ENCODE measurements at places on chromosomes 3 and 15. TPM values are rescaled to one million over a fixed set of nuclear protein-coding genes. Genes with fewer than 3 reads are reported as not detected.

GRCh38 chr3:186751480-186751879, 31.9 kb upstream of the EIF4A2 start:
- no peak overlapping the region for H3K27ac ChIP-seq
- no peaks in the 10 kb centered on the region for H3K27me3 ChIP-seq
- DNase-seq, result no peak
- no peaks in the 10 kb centered on the region for H3K4me1 ChIP-seq
- H3K36me3 ChIP-seq, result no peaks in the 10 kb centered on the region
- no peak overlapping the region for H3K4me3 ChIP-seq

GRCh38 chr15:91919014-91919534, 65.6 kb downstream of the SLCO3A1 start:
- no peaks in the 10 kb centered on the region for H3K27me3 ChIP-seq
- H3K36me3 ChIP-seq, result no peaks in the 10 kb centered on the region
- no peak overlapping the region for H3K4me3 ChIP-seq
- H3K4me1 ChIP-seq, result peaks cover 35% of the 10 kb centered on the region
- no peak for DNase-seq
- peak overlapping the region; percentile 91 for H3K27ac ChIP-seq

GRCh38 chr3:44436181-44436580, 41.3 kb downstream of the ZNF445 start:
- H3K36me3 ChIP-seq, result peaks cover 5% of the 10 kb centered on the region
- no peaks in the 10 kb centered on the region for H3K27me3 ChIP-seq
- H3K27ac ChIP-seq, result no peak overlapping the region

DNA sequence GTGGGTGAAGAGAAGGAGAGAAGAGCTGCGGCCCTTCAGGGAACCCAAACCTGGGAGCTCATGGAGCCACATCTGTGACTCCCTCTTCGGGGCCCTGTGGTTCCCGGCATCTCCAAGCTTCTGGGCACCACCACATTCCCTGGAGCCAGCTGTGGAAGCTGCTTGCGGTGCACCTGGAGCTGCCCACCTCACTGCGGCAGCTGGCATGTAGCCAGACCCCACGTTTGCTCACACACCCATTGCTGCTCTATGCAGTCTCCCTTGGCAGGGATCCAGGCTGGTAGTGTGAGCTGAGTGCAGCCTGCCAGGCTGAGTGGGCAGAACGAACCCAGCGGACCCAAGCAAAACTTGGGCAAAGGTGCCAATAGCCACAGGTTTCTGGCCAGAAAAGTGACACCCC, 16.8 kb upstream of the PLA2G4E start:
- peaks cover 18% of the 10 kb centered on the region for H3K4me1 ChIP-seq
- H3K27me3 ChIP-seq, result peaks cover 3% of the 10 kb centered on the region
- H3K36me3 ChIP-seq, result no peaks in the 10 kb centered on the region
- DNase-seq, result no peak
- no peak overlapping the region for H3K4me3 ChIP-seq
- no peak overlapping the region for H3K27ac ChIP-seq

DNA sequence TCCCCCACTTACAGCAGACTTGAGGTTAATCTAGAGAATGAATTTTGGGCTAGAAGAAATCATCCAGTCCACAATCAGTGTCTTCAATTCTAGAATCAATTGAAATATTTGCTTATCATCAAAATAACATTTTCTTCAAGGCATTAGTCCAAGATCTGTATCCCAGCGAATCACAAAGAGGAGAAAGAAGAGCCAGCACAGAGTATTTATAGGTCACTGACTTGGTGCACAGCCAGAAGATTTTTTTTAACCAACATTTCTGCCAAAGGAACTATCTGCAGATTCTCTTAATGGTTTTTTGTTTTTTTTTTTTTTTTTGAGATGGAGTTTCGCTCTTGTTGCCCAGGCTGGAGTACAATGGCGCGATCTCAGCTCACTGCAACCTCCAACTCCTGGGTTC, 178.2 kb downstream of the TNIK start:
- no peak overlapping the region for H3K27ac ChIP-seq
- H3K4me3 ChIP-seq, result peak overlapping the region; percentile 11
- DNase-seq, result no peak
- no peaks in the 10 kb centered on the region for H3K27me3 ChIP-seq

- no peak for DNase-seq
- H3K36me3 ChIP-seq, result peaks cover 4% of the 10 kb centered on the region
- H3K27ac ChIP-seq, result no peak overlapping the region
- H3K27me3 ChIP-seq, result no peaks in the 10 kb centered on the region
- H3K4me1 ChIP-seq, result no peaks in the 10 kb centered on the region
Measured at GRCh38 chr3:162269636-162270458, 773.2 kb downstream of the OTOL1 start.

GRCh38 chr3:158783051-158783450, 18.8 kb upstream of the MFSD1 start:
- no peak for DNase-seq
- H3K27me3 ChIP-seq, result no peaks in the 10 kb centered on the region
- H3K4me1 ChIP-seq, result no peaks in the 10 kb centered on the region
- H3K36me3 ChIP-seq, result no peaks in the 10 kb centered on the region
- no peak overlapping the region for H3K27ac ChIP-seq
- no peak overlapping the region for H3K4me3 ChIP-seq

- no peaks in the 10 kb centered on the region for H3K36me3 ChIP-seq
- peaks cover 19% of the 10 kb centered on the region for H3K4me1 ChIP-seq
- no peaks in the 10 kb centered on the region for H3K27me3 ChIP-seq
- DNase-seq, result no peak
- H3K27ac ChIP-seq, result no peak overlapping the region
- no peak overlapping the region for H3K4me3 ChIP-seq
Measured at GRCh38 chr3:143063018-143063417, 56.6 kb upstream of the CHST2 start.

- H3K4me1 ChIP-seq, result peaks cover 30% of the 10 kb centered on the region
- no peak for DNase-seq
- no peak overlapping the region for H3K27ac ChIP-seq
- peaks cover 16% of the 10 kb centered on the region for H3K36me3 ChIP-seq
- H3K4me3 ChIP-seq, result no peak overlapping the region
- H3K27me3 ChIP-seq, result no peaks in the 10 kb centered on the region
Measured at GRCh38 chr3:196792771-196793170, 53.1 kb downstream of the PAK2 start.

- no peaks in the 10 kb centered on the region for H3K36me3 ChIP-seq
- no peak for DNase-seq
- H3K4me3 ChIP-seq, result no peak overlapping the region
- H3K4me1 ChIP-seq, result peaks cover 15% of the 10 kb centered on the region
Measured at GRCh38 chr3:196706731-196707130, 5.3 kb downstream of the CEP19 start.

GRCh38 chr3:59133311-59133710, 83.5 kb upstream of the CFAP20DC start:
- H3K27me3 ChIP-seq, result no peaks in the 10 kb centered on the region
- DNase-seq, result no peak
- no peaks in the 10 kb centered on the region for H3K36me3 ChIP-seq

DNA sequence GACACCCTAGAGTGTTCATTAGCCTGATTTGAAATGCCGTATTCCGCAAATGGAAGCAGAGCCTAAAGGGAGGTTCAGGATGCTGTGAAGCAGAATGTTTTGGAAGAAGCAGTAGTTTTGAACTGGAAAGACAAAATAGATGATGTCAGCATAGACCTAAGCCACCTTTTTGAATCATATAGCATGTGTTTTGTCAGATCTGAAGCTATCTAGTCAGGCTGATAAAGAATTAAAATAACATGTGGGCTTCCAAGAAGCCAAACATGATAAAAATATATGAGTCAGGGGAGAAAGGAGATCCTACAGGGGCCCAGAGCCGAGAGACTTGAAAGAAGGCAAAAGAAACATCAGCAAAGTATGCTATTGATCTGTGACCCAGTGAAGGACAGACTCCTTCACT, 47.2 kb upstream of the RASA2 start:
- no peak overlapping the region for H3K4me3 ChIP-seq
- peaks cover 28% of the 10 kb centered on the region for H3K4me1 ChIP-seq
- H3K27ac ChIP-seq, result peak overlapping the region; percentile 77
- DNase-seq, result no peak

- no peak for DNase-seq
- H3K4me1 ChIP-seq, result peaks cover 8% of the 10 kb centered on the region
- H3K4me3 ChIP-seq, result no peak overlapping the region
Measured at GRCh38 chr15:85749261-85750151, 45.2 kb downstream of the KLHL25 start.

GOLGA6C gene
- total RNA-seq, result not detected

THSD4 gene
- total RNA-seq, result not detected

PATL2 gene
- 13.0 TPM for total RNA-seq

CRBN gene
- 48.4 TPM for total RNA-seq

DNAH1 gene
- 35.4 TPM for total RNA-seq

TRAT1 gene
- total RNA-seq, result 3.0 TPM
